ENCODE measurements at places on chromosomes 3 and 15.
A peak's percentile ranks its signal among the peaks of the same experiment; 100 is the strongest.

DNA sequence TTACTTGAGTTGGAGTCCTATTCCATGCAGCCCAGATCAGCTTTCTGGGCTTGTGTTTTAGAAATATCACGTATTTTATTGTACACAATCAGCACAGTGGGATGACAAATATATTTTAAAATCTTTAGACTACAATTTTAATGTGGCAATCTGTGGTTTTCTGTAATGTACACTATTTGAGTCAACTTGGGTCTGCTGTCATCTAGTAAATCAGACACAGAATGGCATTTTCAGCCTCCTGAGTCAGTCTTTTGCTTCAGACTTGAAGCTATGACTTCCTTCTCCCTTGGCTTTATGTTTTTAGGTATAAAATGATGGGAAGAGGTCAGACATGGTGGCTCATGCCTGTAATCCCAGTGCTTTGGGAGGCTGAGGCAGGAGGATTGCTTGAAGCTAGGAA is 232.1 kb downstream of the NECTIN3 start:
- no peak for DNase-seq

- DNase-seq, result no peak
Measured at GRCh38 chr3:126441256-126441880, 34.3 kb downstream of the ZXDC start.

DNA sequence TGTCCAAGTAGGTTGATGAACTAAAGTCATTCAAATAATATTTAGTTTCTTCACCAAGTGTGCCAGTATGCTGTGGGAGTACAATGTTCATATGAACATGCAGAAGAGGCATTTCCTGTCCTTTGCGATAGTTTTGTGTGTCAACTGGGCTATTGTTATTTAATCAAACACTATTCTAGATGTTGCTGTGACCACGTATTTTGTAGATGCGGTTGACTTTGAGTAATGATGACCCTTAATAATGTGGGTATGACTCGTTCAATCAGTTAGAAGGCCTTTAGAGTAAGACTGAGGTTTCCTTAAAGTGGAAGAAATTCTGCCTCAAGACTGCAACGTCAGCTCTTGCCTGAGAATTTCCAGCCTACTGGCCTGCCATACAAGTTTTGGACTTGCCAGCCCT is 470.7 kb upstream of the CBLB start:
- DNase-seq, result no peak

- no peak for DNase-seq
Measured at GRCh38 chr3:127715532-127715931, 42.8 kb downstream of the ABTB1 start.

DNA sequence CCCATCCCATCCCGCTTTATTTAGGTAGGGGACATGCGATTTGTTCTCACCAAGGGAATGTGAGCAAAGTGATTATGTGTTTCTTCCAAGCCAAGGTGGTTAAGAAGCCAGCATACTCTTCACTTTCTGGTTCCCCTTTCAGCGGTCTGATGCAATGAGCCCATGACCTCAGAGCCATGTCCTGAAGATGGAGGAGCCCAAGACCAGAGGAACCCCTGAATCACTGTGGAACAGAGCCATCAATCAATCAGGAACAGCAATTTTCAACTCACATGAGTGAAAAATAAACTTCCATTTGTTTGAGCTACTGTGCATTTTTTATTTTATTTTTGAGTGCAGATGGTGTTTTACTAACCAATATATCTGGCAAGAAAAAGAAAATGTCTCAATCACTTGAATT is 10.8 kb downstream of the THRB start:
- no peak for DNase-seq

DNA sequence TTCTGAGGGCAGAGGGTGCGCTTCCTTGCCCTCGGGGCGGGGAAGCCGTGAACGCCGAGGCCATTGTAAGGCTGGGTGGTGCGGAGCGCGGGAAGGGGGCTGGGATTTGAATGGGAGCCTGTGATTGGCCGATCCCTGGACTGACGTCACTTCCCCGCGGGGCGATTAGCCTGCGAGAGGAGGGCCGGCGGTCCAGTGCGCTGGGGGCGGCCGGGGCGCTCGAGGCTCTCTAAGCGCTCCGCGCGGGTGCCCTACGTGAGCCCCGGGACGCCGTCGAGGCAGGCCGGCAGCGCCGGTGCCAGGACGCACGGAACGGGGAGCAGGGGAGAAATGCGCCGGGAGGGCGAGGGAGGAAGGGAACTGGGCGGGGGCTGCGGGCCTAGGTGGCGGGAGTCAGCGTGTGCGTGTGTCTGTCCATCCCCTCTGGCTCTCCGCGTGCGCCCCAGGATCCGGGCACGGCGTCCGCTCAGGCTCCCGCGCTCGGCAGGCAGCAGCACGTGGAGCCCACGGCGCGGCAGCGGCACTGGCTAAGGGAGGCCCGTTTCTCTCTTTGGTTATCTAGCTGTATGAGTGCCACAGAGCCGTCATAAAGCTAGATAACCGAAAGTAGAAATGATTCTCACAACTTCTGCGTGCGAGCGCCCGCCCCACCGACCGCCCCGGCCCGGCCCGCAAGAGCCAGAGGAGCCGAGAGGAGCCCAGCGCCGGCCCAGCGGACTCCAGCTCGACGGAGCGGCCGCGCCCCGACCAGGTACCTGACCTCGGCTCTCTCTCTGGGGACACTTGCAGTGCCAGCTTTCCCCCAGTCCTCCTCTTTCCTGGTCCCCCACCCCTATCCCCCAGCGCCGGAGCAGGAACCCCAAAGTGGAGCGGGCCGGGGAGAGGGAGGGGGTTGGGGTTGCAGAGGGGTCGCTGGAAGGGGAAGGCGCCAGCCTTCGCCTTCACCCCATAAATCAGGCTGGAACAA is 33.1 kb upstream of the POLG start:
- peak; percentile 10 for DNase-seq

DNA sequence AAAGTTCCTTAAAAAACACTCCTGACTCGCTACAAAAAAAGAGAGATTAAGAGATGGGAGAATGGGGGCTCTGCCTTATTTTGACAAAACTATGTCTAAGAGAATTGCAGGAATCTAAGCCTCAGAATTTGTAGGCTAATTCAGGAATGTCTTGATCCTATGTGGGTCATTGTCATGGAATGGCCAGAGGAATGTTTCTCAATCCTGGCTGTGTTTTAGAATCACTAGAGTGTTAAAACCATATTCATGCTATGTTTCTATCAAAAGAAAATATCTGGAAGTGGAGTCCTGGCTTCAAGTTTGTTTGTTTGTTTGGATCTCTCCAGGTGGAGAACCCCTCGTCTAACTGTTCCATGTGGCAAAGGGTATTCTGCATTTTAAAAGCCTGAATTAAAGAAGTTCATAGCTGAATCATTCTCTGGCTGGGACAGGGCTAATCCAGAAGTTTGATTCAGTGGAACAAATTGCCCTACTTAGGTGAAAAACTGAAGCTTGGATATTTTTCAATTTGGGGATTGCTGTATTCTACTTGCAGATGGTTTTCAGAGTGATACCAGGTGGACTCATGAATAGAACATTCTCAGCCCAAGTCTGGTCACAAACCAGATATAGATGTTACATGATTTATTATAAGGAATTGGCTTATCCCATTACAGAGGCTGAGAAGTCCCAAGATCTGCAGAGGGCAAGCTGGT is 28.2 kb downstream of the GJD2 start:
- DNase-seq, result no peak

DNA sequence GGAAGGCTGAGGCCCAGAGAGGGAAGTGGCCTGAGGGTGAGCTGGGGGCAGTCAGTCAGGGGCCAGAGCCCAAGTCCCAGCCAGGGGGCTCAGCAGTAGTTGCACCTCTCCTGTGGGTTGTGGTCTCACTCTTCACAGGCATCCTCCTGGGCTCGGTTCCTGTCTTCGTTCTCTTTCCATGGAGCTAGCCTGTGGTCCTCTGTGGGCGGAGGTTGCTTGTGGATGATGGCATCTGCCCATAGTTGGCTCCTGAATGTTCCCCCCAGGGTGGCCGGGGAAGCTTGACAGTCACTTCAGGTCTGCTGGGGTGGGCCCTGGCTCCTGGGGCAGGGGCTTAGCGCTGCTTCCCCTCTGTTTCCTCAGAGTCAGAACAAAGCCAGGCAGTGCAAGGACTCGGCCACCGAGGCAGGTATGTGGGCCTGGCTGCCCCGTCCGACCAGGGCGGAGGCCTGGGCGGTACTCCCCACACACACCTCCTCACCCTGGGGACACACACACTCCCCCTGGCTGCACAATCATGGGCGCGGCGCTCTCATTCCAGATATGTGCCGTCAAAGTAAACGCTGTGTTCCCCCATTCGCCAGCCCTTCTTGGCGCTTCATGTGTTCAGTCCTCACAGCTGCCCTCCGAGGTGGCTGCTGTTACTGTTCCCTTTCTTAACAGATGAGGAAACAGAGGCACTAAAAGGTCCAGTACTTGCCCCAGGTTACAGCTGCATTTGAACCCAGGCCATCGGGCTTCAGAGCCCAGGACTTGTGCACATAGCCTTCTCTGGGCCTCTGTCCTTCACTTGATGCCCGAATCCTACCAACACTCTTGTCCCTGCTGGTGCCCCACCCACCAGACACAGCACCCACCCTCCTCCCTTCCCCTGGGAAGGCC is 34.5 kb downstream of the PSTPIP1 start:
- DNase-seq, result no peak

DNA sequence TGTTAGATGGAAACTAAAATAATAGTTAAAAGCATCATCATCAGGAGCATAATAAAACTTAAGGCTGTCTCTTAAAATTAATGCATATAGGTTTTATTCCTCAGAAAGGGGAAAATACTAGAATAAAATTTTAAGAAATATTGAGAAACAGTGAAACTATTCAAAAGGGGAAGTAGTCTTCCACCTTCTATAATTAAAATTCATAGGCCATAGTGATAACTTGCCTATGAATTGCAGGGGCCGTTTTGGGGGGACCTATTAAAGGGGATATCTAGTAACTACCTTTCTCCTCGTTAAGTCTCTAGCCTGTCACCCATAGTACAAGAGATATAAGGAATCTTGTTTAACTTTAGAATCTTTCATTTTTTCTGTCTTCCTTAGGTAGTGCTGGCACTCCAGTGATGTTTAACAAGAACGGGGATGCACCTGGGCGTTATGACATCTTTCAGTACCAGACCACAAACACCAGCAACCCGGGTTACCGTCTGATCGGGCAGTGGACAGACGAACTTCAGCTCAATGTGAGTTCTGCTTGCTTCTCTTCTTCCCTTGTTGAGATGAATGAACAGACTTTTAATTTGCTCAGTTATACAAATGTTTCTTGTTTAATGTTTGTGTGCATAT is 600.4 kb downstream of the GRM7 start:
- DNase-seq, result no peak

DNA sequence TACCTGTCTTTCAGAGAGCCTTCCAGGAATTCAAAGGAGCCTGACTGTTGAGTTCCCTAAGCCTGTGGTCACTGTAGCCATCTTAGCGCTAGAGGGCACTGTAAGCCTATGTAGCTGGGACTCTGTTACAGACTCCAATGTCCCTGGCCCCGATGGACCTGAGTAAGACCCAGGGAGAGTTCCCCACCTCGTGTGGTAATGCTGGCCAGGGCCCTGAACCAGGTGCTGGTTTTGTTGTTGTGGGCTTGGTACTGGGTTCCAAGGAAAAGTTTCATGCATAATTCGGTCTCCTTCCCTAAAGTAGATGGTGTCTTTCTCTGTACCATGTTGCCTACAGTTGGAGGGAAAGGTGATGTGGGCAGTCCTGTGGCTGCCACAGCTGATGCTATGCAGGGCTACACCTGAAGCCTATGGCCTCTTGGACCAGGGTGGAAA is 32.4 kb downstream of the CDAN1 start:
- DNase-seq, result peak; percentile 63

DNA sequence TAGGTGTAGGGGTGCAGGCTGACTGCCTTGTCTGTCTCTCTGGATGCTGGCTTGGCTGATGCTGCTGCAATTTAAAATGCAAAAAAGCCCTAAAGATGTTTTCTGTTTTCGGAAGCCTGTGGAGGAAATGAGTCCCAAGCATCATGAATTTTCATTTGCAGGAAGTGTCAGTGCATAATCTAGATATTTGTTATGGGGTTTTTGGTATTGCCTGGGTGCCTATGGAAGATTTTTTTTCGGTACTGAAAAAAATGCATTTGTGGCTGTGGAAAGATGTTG is 1.9 kb downstream of the CACNA1D start:
- no peak for DNase-seq

DNA sequence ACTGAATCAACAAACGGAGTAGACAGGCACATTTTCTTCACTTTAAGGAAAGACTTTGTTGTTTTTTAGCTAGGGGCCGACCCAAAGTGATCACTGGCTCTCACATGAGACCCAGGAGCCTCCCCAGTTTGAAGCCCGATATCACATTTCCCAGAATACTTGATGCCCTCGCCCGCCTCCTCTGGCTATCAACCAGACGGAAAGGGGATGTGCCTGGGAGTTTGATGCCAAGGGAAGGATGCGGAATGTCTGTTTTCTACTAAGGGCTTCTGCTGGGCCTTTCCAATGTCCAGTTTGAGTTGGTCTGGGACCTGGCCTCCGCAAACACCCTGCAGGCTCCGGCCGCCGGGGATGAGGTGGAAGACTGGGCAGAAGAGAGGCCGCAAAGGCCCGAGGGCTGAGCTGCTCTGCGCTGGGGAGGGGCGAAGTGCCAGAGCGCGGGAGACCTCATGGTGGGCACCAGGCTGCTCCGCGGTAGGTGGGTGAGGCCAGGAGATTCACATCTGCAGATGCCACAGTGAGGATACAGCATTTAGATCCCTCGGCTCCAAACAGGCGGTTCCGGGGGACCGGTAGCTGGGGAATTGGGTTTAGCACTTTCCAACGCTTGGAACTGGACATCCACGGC is 491 bp upstream of the ZNF774 start:
- DNase-seq, result no peak

- DNase-seq, result no peak
Measured at GRCh38 chr15:45234562-45235235, 17.3 kb upstream of the SLC28A2 start.

DNA sequence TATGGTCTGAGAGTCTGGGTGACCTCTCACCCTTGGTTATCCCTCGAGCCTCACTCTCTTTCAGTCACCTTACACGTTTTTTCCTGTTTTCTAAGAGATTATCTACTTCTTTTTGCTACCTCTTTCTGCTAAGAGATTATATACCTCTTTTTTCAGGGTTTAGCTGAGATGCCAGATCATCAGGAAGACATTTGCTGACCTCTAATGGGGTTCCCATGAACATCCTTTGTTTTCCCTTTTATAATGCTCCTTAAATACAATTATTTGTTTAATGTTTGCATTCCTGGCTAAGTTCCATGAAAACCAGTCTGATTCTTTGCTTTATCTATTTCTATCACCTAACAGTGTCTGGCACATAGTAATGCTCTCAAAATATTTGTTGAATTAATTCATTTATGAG is 39.6 kb downstream of the LEKR1 start:
- DNase-seq, result peak; percentile 27

DNA sequence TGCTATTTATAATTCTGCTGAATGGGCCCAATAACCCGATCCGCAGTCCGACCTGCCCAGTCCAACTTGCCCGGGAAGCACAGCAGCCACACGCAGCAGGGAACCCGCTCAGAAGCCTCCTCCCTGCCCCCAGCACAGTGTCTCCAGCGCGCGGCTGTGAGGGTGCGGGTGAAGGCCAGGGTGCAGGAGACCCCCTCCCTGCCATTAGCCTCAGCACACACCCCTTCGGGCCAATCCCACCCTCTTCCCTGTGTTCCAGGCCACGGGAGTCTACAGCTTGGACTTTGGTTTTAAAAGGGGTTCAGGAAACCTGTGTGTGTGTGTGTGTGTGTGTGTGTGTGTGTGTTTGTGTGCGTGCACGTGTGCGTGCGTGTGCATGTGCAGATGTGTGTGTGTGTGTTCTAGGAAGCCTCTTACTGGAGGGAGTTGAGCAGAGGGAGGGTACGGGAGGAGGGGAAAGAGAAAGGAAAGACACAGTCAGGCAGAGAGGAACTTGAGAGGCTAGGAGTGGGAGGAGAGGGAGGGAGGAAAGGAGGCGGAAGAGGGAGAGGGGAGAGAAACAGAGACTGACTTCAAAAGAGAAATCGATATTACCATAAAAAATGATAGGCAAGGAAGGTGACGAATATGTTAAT is 34.2 kb downstream of the ATP2B2 start:
- no peak for DNase-seq

Measured in RPMI7951 (cell line).